ENCODE measurements at places on chromosomes 6 and 20.

DNA sequence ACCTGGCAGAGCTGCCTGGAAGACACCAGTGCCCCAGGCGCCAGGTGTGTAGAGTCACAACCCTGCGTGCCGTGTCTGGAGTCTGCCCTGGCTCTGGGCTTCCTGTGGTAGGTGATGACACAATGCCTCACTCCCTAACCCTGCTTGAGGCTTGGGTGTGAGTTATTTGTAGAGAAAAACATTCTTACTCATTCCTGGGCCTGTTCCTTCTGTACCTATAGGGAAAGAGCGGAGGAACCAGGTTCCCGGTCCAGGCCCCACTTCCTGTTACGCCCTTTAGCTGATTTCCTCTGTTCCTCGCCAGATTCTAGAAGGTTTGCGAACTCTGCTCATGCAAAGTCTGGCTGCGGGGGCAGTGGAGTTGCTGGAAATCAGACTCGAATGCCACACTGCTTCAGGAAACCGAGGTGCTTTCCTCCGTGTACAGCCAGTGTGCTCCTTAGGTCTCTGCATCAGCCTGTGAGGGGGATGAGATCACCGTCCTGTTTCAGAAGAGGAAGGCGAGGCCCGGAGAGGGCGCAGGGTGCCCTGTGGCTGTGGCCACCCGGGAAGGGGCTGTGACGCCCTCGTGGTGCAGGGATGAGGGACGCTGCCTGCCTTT lies 67.1 kb upstream of the DUSP22 start:
- DNase-seq = no peak

DNA sequence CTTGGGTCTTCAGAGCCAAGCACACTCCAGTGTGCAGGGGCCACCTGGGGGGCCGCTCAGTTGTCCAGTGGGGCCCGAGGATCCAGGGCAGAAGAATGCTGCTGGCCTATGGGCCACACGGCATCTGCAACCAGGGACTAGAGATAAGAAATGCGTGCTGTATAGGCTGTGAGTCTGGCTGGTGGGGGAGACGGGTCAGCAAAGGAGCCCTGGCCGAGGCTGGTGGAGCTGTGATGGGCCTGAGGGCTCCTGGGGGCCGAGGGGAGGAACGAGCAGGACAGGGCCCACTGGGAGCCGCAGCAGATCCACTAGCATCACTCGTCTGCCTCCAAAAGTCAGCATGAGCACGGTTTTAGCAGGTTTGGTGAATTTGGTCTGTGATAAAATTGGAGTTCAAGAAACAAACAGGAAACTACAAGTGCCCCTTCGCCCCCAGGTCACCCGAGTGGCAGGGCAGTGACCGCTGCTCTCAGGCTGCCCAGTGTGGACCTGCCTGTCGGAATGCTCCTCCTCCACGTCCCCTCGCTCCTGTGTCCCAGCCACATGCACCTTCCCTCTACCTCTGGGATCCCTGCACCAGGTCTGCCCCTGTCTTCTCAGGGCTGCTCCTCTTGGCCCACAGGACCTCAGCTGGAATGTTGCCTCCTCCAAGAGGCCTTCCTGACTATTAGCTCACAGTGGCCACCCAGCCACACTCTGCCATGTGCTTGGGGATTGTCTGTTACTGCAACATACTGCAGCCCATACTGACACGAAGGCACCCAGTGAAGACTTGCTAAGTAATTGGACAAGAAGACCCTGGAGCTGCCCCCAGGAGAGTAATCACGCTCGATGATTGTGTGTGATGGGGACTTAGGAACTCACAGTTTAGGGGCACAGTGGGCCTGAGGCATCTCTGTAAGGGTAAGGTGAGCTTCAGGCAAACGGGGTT lies 10.9 kb downstream of the ACSS1 start:
- DNase-seq = no peak

GRCh38 chr20:59047938-59048680 lies 5.5 kb upstream of the PRELID3B start:
- DNase-seq = peak; percentile 84

DNA sequence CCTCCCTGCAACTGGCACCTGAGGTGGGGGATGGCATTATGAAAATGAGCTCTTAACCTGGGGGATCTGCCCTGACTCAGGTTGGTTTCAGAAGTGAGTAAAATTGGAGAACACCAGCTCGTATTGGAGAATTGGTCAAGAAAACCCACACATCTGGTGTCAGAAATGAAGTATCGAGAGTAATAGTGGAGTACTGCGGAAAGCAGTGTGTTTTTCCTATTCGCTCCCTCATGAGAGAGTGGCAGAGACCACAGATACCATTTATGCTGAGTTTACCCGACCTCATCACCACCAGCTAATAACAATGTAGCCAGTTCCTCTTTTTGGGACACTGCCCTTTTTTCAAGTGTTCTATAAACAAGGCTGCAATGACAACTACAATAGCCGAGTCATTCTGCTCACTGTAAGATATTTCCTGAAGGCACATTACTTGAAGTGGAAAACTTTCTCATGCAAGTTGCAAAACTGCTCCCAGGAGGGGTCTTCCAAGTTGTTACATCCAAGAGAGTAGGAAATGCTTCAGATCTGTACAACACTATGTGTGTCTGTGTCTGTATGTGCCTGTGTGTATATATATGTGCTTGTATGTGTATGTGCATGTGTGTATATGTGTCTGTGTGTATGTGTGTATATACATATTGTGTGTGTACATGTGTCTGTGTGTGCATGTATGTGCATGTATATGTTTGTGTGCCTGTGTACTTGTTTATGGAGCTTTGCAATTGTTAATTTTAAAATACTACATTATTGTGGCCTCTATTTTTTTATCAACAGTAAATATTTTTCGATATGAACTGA lies 106.0 kb upstream of the CST7 start:
- peak; percentile 14 for DNase-seq

- DNase-seq = no peak
Observed at GRCh38 chr20:8260837-8261251, 128.8 kb downstream of the PLCB1 start.

GRCh38 chr20:6104493-6105188 lies 18.2 kb downstream of the FERMT1 start:
- DNase-seq = peak; percentile 89

GRCh38 chr6:90216072-90216977 lies 80.3 kb downstream of the BACH2 start:
- peak; percentile 75 for DNase-seq

GRCh38 chr6:136210398-136211165 lies 39.5 kb downstream of the MTFR2 start:
- no peak for DNase-seq

DNA sequence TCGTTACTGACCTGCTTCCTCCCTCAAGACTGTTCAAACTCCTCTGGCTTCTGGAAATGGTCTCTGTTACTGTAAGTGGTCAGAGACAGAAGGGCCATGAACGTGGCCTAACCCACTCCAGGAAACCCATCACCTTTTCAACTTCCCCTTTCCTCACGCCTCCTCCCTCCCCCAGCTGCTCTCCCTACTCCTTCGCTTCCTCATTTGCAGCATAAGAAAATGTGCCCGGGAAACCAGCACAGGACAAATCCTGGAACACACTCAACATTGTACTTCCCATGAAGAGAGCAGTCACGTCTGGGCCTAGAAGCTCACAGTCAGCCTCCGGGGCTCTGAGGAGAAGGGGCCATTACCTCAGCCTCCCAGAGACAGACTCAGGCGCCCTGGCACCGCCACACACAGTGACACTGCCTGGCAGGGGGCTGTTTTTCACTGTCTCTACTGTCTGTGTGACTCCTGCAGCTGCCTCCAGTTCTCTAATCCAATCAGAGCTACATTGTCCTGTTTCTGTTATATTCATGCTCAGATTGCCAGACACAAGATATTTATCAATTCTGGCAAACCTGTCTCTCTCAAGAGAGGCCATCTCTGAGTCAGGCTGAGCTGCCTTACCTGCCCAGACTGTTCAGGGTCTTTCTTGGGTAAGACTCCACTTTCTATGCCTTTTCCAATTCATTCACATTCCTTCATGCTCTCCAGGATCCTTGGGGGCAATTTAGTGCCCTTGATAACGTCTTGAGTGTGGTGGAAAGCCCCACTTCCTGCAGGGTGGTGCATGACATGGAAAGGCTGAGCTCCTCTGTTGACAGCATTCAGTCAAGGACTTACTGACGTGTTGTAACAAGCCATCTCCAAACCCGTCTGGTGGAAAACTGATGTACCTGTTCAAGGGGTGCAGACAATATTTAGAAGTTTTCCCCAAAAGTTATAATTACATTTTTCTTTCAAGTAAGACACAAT lies 242.2 kb downstream of the HIVEP2 start:
- DNase-seq = no peak

GRCh38 chr20:58577139-58577806 lies 62.1 kb upstream of the APCDD1L start:
- no peak for DNase-seq

DNA sequence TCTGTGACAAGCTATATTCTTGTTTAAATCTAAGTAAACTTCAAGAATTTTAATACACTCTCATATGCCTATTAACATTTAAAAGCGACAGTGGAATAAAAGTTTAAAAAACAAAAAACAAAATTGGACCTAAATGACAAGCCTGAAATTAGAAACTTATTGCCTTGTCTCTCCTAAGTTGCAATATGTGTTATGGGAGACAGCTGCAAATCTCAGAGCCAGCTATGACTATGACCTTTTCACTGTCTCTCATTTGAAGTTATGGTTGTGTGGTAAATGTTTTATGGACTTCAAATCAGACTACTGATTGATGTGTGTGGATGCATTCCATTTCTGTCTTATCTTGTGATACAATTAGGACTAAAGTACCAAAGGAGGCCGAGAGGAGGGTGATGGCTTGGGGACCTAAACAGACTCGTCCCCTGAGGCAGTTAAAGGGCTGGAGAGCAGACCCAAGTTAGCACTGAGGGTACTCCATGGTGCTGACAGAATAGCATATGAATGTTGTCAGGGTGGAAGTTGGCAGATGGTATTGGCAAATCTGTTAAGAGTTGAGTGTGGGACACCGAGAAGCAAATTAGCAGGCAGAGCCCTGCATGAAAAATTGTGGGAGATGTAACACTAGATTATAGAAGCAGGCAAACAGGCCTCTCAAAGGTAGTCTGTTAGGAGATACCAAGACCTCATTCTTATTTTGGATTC lies 930.1 kb upstream of the MAN1A1 start:
- DNase-seq = no peak

DNA sequence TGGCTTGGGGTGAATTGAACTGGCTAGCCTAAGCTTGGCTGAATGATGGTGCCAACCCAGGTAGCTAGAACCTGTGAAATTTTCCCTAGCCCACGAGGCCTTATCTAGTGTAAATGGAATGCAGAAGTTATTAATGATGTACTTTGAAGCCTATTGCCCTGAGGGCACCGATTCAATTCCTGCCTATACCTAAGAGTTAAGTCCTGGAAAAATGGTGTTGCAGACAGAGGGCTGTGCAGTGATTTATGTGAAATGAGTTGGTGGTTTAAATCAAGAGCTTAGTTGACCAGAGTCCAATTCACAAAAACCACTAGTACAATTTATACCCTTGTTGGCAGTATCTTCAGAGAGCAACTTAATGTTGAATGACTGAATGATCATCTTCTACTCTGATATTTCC lies 373.8 kb upstream of the JAG1 start:
- DNase-seq = peak; percentile 46

DNA sequence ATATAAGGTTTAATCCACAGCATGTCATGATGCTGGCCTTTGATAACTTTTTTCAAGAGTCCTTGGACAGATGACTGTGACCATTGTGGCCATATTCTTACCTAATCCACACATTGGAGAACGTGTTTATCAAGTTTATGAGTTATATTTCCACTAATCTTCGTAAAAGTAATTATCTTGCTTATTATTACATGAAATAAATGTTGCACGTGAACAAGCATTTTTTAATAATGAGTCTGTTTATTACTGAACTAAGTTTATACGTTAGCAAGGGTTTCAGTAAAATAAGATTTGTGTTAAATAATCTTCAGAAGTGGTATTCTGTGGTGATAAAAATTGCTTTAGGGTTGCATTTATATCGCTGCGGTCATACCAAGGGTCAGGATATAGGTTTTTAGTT lies 107.1 kb downstream of the SCAF8 start:
- no peak for DNase-seq

DNA sequence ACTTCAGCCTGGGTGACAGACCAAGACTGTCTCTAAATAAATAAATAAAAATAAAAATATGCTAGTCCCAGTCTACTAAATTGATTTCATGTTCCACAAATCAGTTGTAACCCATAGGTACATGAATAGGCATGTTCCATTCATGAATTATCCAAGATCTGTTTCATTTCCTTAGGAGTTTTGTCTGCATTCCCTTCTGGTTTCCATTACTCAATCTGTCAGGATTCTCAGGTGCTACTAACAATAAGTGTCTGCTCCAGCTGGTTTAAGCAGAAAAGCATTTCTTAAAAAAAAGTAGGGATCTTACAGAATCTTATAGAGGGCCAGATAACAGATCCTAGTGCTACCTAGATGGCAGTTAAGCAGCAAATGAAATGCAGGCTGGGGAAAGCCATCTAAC lies 15.6 kb upstream of the PKIG start:
- no peak for DNase-seq

- DNase-seq = peak; percentile 30
Observed at GRCh38 chr6:147868427-147869190, 360.1 kb downstream of the SAMD5 start.

DNA sequence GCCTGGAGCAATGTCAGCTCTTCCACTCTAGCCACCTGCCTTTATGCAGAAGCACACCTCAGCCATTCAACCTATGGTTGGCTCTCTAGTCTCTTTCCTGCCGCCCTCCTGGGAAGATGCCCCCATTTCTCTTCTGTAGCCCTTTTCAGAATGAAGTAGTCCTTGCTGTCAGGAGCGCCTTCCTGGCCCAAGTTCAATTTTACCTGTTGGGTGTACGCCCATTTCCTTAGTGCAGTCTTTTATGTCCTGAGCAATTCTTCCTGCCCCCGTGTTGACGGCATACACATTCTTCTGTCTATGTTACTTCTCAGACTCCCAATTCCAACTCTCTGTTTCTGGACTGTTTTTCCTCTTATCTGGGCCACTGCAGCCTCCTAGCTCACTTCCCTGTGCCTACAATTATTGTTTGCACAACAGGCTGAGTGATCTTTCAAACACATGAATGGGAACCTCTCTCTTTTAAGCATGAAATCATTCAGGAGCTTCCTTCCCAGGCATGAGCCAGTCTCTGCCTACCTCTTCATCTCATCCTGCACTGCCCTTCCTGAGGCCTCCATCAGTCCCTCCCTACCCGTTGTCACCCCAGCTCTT lies 389.2 kb downstream of the CD83 start:
- DNase-seq = no peak

DNA sequence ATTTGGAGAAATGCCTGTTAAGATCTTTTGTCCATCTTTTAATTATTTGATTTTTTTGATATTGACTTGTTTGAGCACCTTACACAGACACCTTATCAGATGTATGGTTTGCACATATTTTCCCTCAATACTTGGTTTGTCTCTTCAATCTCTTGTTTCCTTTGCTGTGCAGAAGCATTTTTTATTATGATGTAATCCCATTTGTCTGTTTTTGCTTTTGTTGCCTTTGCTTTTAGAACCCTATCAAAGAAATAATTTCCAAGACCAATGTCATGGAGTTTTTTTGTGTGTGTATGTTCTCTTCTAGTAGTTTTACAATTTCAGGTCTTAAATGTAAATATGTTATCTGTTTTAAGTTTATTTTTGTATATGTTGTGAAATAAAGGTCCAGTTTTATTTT lies 73.9 kb downstream of the HTR1B start:
- no peak for DNase-seq
